ENCODE measurements at places on chromosomes 16 and 17. TPM values are rescaled to one million over a fixed set of nuclear protein-coding genes. Genes with fewer than 3 reads are reported as not detected.

GRCh38 chr16:16108759-16109158 lies 114.5 kb downstream of the ABCC6 start:
- DNase-seq: no peak

- peak; percentile 54 for DNase-seq
Measured at GRCh38 chr17:76527430-76528111, 9.9 kb downstream of the CYGB start.

DNA sequence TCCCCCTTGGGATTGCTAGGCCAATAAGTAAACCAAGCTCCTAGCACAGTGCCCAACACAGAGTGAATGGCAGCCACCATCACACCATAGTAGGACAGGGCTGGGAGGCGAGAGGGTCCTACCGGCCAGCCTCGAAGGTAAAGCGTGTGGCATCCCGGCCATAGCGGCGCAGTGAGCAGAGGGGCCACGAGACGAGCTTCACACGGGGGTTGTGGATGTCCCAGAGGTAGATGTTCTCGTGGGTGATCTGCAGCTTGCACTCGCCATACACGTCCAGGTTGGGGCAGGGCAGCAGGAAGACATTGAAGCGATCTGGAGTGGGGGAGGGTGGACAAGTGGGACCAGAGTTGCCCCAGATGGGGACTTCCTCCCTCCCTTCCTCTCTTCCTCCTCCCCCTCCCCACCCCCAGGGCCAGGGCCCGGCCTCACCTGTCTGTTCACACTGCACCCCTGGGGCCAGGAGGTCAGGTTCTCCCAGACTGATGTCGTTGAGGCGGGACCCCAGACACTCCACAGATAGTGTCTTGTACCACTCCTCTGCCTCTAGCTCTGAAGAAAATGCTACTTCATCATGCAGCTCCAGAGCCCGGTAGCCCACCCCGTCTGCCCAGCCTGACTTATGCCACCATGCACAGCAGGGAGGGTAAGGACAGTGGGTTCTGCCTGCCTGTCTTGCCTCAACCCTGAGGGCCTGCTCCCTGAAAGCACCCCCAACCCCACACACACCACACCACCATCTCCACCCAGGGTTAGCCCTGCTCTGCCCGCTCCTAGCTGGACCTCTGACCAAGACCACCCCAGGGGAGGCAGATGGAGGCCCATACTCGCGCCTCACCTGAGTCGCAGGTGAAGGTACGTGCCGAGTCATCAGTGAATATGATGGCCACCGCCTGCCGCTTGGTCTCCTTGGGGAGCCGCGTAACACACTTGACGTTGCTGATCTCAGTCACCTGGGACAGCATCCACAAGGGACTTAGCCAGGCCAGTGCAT lies 11.3 kb downstream of the DOK4 start:
- DNase-seq: no peak

DNA sequence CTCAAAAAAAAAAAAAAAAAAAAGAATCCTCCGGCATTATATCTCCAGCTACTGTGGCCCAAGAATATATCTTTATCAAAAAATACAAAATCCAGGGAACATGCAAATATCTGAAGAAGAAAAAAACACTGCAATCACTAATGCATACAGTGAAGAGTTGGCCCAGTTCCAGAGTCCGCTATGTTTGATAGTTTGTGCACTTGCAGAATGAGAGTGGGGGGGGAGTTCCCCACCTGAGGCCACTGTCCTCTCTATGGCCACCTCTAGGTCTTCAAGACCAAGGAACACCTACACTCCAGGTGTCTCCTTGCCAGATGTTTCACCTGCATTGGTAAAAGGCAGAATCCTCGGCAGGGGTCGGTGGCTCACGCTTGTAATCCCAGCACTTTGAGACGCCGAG lies 4.0 kb downstream of the ZNF785 start:
- DNase-seq: no peak

- no peak for DNase-seq
Measured at GRCh38 chr17:52824542-52824941, 666.0 kb upstream of the CA10 start.

GRCh38 chr17:27550974-27551505 lies 79.9 kb upstream of the LGALS9 start:
- no peak for DNase-seq

- DNase-seq: no peak
Measured at GRCh38 chr16:24645739-24646645, 83.5 kb upstream of the TNRC6A start.

DNA sequence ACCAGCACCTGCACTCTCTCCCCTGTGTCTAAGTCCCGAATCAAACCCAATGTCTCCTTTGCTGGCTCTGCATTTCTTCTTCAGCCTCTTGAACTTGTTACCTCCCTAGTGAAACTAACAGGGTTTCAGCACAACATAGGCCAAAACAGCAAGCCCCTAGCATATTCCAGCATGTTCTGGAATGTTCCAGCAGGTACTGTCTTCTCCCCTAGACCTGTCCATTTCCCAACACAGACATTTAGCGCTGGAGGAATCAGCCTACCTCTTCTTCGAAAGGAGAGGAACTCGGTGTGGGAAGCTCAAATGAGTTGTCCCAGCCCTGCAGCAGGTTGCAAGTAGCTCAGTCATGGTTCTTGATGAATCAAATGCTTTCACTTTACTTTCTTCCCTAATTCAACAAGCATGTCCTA lies 47.1 kb downstream of the LITAF start:
- DNase-seq: no peak

- no peak for DNase-seq
Measured at GRCh38 chr17:70344386-70345060, 175.2 kb downstream of the KCNJ2 start.

DNA sequence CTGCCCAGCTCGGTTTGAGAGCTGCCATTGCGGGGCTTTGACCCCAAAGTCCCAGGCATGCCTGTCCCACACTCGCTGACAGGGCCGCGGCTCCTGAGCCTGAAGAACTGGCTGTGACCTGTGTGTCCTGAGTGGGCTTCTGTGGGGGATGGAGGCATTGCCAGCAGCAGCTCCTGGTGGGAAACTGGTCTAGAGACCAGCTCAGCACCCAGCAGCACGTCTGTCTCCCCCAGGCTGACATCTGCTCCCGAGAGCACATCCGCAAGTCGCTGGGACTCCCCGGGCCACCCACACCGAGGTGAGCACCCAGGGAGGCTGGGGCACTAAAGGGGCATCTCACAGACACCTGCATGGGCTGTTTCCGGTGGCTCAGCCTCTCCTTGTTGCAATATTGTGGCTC lies 13.4 kb downstream of the ENDOV start:
- DNase-seq: no peak

DNA sequence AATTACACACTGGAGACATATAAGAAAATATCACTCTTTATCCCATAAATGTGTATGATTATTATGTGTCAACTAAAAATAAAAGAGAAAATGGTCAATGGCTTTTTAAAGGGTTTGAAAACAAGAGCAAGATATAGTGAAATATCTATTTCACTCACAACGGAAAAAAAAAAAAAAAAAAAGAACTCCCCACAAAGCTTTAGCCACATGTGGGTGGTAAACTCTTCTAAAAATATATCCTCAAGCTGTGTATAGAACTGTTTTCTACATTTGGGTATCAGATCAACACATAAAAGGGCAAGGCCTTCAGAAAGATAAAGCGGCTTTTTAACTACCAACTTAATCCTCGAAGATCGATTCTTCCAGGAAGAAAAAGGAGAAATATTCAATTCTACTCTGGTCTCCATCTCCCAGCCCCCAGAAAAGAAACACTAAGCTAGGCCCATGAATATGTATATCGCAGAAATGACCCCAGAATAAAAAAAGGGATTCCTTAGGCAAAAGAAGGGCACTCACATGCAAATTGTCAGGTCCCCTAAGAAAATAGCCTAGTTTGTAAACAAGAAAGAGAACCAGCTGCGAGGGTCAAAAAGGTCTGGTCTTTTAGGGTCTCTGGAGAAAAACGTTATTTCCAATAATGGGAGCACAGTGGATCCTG lies 4.4 kb downstream of the LITAF start:
- DNase-seq: no peak

DNA sequence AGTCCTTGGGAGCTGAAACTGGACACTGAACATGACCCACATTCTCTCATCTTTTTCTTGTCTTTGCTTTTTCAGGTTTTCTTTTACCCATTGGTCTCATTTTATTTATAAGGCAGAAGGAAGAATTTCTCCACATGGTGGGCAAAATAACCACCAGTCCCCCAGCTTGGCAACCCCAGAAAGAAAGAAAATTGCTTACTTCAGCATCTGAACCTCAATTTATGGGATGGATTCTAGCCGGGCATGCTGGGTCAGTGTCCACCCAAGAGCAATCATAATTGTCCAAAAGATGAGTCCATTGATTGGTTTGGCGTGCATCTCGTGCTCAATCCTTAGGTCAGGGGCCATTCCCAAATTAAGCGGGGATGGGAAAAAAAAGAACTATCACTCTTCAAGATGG lies 163.7 kb downstream of the TMEM114 start:
- DNase-seq: no peak

GRCh38 chr16:72875291-72876031 lies 172.5 kb downstream of the ZFHX3 start:
- DNase-seq: no peak

GRCh38 chr16:85191341-85191965 lies 79.2 kb upstream of the CIBAR2 start:
- DNase-seq: no peak

- no peak for DNase-seq
Measured at GRCh38 chr16:65843941-65844340, 522.5 kb upstream of the CDH5 start.

DNA sequence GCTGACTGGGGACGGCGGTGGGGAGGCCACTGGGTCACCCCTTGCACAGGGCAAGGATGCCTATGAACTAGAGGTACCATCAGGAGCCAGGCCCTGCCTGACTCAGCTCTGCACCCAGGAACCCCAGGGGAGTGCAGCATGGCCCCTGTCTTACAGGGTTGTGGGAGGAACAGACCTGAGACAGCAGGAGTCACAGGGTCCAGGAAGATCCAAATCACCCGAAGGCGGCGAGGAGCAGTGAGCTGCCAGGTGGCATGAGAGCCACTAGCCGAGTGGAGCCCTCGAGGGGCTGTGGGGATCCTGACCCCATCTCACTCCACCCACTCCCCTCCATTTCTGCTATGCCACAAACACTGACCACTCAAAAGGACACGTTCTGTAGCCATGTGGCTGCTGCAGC lies 30.8 kb downstream of the PLD6 start:
- DNase-seq: no peak

- no peak for DNase-seq
Measured at GRCh38 chr17:42477173-42477572, 18.5 kb downstream of the ATP6V0A1 start.

DNA sequence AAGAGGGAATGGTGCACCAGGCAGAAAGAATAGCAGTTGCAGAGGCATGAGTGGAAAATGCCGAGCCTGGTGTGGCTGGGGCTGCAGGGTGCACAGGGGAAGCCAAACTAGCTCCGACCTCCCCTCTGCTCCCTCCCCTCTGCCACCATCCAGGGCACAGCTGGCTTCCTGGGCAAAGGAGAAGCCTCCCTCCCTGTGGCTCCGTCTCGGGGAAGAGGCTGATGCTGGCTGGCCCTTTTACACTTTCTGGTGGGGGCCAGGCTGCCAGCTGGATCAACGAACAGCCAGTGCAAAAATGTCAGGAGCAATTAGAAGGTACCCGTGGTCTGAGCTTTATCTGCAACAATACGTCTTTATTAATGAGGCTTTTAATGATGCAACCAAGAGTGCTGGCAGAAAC lies 37.1 kb upstream of the KCNJ12 start:
- no peak for DNase-seq

DNA sequence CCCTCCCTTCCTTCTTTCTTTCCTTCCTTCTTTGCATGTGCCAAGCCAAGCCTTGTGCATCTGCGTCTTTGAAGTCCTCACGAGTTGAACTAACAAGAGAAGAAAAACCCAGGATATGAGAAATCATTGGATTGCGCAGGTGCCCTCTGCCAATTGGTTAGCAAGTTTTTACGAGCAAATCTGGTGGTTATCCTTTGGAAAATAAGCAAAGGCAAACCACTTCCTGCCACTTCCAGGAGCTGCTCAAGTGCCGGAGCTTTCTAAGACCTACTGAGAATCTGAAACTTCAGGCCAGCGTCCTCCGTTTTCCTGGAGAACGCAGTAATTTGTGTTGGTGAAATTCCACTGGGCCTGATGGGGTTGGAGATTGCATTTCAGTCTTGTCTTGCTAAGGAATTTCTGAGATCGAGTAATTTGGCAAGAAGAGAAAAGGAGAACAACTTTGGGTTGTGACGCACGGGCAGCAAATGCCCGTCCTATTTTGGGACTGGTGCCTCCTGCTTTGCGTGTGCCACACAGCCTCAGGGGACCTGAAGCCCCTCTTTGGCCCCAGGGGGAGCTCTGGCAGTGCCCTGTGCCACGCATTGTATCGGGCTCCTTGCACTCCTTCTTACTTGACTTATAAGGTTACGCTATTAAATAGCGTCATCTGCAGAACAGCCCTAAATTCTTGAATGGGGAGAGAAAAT lies 56.4 kb downstream of the CMIP start:
- no peak for DNase-seq

DNA sequence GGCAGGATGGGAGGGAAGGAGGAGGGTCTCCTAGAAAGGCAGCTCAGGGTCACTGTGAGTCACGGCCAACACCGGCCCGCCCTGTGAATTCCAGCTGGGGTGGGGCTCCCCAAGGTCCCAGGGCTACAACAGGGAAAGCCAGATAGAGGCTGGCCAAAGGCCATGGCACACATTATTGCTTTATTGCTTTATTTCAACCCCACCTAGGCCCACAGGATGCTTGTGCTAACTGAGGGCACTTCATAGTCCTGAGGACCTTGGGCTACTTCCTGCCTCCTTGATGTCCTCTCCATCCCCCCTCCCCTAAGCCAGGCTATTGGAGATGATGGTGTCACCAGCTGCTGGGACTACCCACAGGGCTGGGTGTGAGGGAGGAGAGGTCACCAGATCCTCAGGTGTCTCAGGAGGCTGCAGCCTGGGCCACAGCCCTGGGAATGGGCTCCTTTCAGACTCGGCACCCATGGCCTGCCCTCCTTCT lies 26.1 kb downstream of the LRRC75A start:
- DNase-seq: no peak

- no peak for DNase-seq
Measured at GRCh38 chr16:75266738-75267630, 15.6 kb upstream of the BCAR1 start.

DNA sequence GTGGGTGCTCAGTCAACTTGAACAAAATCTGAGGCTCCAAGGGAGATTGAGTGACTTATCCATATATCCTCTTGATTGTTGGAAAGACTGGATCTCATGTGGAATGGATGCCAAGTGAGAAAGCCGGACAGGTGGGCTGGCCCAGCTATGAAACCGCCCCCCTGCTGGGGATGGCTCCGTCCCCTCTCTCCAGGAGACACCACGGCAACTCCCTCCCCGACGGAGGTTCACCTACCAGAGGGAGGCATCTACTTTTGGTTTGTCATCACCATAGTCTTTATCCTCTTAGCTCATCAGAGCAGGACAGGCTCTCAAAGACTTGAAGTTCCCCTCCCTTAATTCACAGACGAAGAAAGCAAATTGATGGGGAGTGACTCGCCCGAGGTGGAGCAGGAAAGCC lies 1.8 kb upstream of the ALG1 start:
- DNase-seq: no peak

The RAB34 gene
- 4.0 TPM for total RNA-seq

The CX3CL1 gene
- not detected for total RNA-seq

The EVPLL gene
- total RNA-seq: not detected

The BCO1 gene
- total RNA-seq: not detected

The HIC1 gene
- total RNA-seq: 4.9 TPM

The SP6 gene
- not detected for total RNA-seq

The NPIPA8 gene
- 0.55 TPM for total RNA-seq

The SLC12A3 gene
- total RNA-seq: not detected

The RNU2-1 gene
- total RNA-seq: 2,221 TPM

The CLDN9 gene
- total RNA-seq: not detected

The SSTR5 gene
- not detected for total RNA-seq

The EMP2 gene
- total RNA-seq: not detected

The ADAM11 gene
- 0.72 TPM for total RNA-seq

The C17orf50 gene
- not detected for total RNA-seq

The PPM1E gene
- total RNA-seq: not detected
